ENCODE measurements at places on chromosomes 1 and 21. TPM values are rescaled to one million over a fixed set of nuclear protein-coding genes. Genes with fewer than 3 reads are reported as not detected.

DNA sequence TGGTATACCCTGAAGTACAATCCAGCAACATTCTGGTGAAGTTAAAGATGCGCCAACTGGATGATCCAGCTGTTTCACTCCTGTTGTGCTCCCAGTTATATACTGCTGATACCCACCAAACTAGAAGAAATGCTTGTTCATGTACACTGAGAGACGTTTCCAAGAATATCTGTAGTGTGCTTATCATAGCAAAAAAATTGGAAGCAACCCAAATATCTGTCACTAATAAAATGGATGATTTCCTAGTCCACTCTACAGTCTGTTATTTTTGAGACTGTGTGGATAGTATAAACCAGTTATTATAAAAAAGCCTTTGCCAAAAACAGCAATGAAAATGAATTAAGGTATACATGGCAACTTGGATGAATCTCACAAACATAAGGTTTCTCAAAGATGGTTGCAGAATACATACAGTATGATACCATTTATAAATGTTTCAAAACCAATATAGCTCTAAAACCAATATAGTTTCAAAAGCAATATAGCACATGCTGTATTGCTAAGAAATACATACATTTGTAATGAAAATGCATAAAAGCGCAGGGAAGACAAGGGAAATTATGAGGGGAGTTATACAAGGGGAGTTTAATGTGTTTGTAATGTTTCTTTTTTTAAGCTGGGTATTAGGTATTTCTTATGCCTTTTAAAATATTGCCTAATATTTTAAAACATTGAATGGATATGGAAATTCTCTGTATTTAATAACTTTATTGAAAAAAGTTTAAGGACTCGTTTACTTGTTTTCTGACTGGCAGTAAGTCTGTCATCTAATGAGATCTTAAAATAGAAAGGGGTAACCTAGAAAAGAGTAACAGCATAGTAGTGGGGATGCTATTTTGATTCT, 36.5 kb downstream of the GPSM2 start:
- DNase-seq: no peak

DNA sequence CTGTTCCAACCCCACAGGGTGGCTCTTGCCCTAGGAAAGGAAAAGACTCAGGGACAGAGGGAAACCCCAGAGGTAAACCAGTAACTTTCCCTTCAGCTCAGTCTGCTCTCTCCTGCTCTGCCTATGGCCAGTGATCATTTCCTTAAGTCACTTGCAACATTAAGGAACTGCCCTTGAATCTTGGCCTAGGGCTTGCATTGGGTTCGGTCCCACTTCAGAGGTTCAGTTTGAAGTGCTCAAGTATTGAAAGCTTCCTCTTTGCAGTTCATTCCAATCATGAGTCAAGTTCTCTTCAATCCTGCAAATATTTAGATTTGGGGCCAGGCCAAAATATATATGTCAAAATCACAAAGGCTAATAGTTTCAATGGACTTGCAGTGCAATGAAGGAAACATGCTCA, 97.7 kb upstream of the IRF2BP2 start:
- DNase-seq: no peak

DNA sequence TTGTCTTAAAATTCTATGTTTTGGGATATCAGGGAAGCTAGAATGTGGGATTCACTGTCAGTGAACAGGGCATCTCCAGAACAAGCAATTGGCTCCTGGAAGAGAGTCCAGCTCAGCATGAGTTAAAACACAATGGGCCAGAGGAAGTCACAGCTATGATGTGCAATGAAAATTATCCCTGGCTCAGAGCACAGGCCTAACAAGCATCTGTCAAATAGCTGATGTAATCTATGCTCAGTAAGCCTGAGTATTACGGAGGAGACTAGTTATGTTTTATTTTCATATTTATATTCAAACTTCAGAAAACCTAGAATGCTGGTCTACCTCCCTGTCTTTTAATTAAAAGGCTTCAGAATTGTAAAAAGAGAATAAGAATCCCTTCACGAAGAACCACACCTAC, 41.6 kb downstream of the PARP1 start:
- no peak for DNase-seq

The NR5A2 gene
- 6.9 TPM for total RNA-seq

DNA sequence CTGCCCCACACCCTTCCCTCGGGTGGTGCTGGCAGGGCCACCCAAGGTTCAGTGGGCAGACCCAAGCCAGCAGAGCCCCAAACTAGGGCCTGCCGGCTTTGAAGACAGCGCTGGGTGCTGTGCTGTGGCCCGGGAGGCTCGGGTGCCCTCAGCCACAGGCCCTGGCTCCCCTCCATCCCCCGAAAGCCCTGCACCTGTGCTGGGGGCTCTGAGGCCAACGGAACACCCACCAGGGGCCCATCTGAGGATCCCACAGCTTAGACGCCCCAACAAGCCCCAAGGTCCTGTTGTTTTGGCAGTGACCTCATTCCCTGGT, 8.6 kb downstream of the ITGB2 start:
- DNase-seq: no peak

DNA sequence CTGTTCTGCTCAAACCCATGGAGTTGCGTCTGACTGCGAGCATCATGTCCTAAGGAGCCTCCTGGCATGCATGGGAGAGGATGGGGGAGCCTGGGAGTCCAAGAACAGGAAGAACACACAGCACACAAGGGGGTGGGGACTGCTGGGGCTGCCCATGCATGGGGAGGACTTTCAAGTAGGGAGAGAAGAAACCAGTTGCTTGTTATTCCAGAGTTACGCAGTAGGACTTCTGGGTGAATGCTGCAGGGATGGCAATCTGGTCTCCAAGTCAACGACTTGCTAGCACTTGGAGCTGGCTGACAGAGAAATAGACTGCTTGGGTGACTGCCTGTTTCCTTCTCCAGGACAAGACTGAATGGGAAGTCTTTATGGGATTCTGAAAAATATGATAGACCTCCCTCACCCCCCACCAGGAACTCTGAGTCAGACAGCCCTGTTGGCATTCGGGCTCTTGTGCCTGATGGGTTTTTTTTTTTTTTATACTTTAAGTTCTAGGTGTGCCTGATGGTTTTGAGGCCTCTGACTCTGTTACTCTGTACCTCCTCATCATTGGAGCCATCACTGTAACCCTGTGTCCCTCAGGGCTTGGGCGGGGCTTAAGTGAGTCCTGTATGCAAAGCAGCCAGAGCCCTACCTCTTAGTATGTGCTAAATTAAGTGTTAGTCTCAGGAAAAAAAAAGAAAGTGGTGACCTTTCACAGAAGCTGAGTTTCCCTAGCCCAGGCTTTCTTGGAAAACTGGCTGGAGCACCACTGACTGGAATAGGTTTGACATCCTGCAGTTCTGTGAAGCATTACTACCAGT, 30.3 kb downstream of the MAP3K21 start:
- DNase-seq: no peak

The SLC22A15 gene
- total RNA-seq: 3.5 TPM

DNA sequence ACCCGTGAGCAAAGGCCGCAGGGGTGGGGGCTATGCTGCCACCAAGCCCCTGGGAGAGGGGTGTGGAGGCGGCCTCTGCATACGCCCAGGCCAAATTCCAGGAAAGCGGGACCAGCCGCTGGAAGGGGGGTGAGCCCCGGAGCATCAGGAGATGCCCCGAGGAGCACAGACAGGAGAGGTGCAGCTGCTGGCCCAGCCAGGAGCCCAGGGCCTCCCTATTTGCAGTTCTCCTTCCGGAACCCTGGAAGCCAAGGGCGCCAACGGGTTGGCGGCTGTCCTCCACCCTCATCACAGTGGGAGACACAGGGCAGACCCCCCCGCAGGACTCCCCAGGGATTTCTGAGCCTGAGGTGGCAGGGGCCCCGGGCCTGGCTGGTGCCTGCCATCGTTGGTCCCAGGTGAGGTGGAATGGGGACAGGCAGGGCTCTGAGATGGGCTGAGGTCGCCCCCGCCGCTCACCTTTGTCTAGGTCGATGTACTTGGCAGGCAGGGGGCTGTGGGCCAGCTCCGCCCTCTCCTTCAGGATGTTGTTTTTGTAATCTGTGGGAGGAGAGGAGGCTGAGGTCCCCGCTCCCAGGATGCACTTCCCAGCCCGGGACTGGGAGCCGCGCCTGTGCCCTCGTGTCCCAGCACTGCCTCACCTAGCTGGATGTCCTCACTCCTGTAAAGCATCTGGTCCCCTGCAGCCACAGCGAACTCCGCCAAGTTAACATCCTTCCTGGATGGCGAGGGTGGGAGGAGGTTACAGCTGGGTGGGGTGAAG, 4.4 kb upstream of the DVL1 start:
- DNase-seq: no peak

Measured in sciatic nerve (tissue), 2 donors.